ENCODE measurements at places on chromosomes 7 and 10. TPM values are rescaled to one million over a fixed set of nuclear protein-coding genes. Genes with fewer than 3 reads are reported as not detected.

The NUTM2A gene
- 0.96 TPM for total RNA-seq

The SHH gene
- total RNA-seq: not detected

DNA sequence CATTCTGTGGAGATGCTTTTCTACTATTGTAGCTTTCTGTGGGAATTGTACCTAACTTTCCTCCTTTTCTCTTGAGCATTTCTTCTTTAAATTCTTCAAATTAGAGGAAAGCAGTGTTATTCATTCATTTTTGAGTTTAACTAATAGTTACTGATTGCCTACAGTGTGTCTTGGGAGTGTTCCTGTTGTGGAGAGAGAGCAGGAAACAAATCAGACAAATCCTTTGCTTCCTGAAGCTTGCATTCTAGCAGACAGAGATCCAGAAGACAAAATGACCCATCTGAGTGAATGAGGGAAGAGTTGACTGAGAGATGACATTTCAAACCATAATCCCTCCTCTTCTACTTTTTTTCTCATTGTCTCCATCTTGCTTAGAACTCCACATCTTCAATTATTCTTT is 170.4 kb downstream of the SUGCT start:
- H3K36me3 ChIP-seq: no peaks in the 10 kb centered on the region
- no peak overlapping the region for H3K4me3 ChIP-seq
- no peaks in the 10 kb centered on the region for H3K27me3 ChIP-seq
- H3K27ac ChIP-seq: no peak overlapping the region
- no peaks in the 10 kb centered on the region for H3K4me1 ChIP-seq
- no peak for DNase-seq

DNA sequence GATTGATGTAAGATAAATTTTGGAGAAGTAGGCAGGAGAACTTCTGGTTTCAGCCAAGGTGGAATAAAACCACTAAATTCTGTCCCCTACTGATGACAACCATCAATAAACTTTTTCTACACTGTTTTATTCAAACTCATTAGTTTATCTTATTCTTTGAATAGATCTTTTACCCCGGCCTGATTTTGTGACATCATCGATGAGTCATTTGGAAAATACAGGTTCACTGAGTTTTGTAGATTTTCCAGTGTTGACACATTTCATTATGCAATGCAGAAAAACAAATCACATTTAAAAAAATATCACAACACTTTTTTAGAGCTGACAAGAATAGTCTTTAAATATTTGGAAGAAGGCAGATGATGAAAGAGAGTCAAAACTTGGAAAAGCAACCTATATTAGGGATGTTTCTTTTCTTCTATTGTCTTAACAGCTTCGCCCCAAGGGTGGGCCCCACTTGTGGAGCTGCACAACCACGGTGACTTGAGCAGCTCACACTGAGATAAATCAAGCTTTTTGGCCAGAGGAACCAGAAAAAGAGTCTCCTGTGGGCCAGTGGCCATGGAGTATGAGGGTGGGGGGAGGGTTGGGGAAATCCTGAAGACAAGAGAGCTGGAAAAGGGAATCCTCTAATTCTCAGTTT is 112.8 kb downstream of the PTEN start:
- no peak overlapping the region for H3K4me3 ChIP-seq
- H3K27ac ChIP-seq: no peak overlapping the region
- peaks cover 4% of the 10 kb centered on the region for H3K4me1 ChIP-seq
- no peak for DNase-seq

GRCh38 chr10:63558132-63558784 is 37.1 kb downstream of the REEP3 start:
- H3K27me3 ChIP-seq: no peaks in the 10 kb centered on the region
- no peak overlapping the region for H3K4me3 ChIP-seq
- no peaks in the 10 kb centered on the region for H3K36me3 ChIP-seq
